ENCODE measurements at places on chromosomes 2 and 18.
A peak's percentile ranks its signal among the peaks of the same experiment; 100 is the strongest.

GRCh38 chr2:105747991-105748390 lies 3.3 kb downstream of the NCK2 start:
- DNase-seq, result no peak

- DNase-seq, result no peak
These were observed 126.2 kb downstream of the METTL8 start for GRCh38 chr2:171307560-171307959.

DNA sequence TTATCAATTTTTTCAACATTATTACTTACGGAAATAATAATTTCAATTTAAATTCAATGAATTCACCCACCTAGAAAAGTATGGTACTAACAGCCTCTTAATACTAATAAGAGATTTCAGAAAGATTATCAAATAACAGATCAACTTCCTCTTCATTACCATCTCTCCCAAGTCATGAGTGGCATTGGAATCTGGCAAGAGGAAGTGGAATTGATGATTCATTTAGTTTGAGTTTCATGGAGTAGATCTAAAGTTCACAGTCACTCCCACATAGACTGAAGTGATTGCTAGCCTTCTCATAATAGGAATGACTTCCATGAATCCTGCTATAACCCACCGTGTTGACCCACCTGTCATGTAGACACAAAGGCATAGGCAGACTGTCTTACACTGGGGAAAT lies 77.7 kb upstream of the WDR75 start:
- peak; percentile 54 for DNase-seq

GRCh38 chr18:35426786-35427185 lies 49.6 kb upstream of the ZNF396 start:
- DNase-seq, result no peak

DNA sequence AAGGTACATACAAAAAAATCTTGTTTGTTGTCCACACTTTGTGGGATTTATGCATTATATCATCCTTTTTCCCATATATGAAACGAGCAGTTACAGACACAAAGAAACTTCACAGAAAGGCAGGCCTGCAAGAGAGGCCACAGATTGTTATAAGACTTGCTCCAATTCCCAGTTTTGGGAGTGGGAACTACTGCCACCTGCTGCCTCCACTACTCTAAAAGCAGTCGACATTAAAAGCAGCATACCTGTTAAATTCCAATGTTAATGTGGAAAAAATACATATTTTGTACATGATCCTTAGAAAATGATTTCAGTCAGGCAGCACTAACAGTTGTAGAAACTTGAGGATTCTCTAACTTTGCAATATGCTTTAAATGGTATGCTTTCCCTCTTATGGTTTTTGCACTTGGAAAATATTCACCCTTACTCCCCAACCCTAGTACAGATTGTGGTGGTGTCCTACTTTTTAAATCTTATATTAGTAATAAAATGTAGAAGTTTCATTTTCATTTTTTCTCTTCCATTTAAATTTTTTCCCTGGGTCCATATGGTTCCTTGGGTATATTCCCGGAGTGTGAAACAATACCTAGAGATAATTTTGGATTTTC lies 37.9 kb downstream of the SLC38A11 start:
- DNase-seq, result no peak

DNA sequence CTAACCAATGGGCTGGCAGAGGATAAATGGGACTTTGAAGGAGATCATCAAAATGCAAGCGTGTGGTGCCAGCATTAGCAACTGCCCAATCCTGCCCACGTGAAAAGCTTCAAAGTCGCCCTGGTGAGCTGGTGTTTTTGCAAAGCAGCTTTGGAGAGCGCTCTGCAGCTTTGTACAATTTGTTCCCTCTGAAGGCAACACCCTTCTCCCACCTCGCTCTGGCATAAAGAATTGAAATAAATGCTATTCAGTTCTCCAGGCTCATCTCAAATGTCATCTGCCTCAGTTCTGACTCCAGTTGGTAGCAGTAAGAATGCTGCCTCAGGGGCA lies 3.5 kb downstream of the COPS9 start:
- no peak for DNase-seq

GRCh38 chr2:101983486-101983885 lies 8.3 kb upstream of the IL1R2 start:
- DNase-seq, result no peak

GRCh38 chr2:208359632-208359986 lies 47.0 kb upstream of the PTH2R start:
- no peak for DNase-seq

GRCh38 chr18:27656167-27656778 lies 471.2 kb upstream of the CHST9 start:
- DNase-seq, result no peak

DNA sequence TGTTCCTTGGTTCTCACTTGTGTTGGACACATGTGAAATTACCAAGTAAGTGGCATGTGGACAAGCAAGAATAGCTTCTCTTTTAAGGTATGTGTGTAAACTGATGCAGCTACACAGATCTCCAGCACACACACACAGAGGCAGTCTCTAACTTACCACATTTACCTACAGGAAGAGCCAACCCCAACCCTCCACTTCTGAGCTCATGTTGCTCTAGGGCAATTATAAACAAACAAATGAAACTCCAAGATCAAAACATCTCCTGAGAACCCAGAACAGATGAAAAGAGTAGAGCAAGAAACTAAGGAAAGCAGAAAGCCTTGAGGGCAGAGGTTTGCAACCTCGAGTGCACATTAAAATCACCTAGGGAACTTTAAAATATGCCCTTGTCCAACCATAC lies 16.0 kb upstream of the TMEM37 start:
- DNase-seq, result no peak

DNA sequence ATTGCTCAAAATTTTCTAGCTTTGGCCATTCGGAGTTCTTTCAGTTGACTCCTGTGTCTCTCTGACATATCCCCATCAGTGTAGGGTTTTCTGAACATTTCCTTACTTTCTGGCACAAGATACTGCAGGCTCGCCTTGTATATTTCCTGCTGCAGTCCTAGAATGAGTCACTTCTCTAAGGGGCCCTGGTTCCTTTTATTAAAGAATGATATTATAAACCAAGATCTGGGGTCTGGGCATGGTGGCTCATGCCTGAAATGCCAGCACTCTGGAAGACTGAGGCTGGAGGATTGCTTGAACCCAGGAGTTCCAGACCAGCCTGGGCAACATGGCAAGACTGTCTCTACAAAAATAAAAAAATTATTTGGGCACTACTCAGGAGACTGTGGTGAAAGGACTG lies 3.0 kb upstream of the RPL37A start:
- no peak for DNase-seq

- no peak for DNase-seq
These were observed 5.9 kb downstream of the TRIB2 start for GRCh38 chr2:12722447-12723316.

DNA sequence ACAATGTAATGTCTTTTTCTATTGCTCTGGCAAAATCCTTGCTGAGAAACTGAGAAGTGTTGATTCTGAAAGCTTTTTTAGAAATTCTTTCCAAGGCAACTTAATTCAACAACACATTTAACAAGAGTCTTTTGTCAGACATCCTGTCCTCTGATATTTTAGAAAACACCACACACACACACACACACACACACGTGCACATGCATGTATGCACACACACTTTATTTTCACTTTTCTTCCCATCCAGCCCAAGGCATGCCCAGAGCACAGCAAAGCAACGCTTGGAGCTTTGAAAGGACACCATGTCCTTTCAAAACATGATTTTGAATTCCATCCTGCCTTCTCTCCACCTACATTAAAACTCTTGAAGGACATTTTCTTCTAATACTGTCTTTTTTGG lies 116.1 kb downstream of the ATL2 start:
- peak; percentile 48 for DNase-seq

DNA sequence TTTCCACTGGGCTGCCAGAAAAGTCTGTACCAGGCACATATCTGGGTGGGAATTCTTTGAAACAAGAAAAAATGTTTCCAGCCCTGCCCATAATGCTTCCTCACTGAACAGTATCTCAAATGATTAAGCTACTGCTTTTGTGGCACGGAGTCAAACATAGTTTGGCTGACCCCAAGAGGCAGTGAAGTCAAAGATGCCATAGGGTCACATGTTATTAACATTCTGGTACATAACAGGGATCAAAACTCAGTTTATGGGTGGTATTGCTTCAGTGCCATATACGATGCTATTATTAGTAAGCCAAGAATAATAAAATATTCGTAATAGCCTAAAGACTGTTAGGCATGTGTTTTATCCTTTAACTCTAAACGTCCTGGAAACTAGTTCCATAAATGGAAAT lies 112.4 kb downstream of the FEZ2 start:
- DNase-seq, result no peak

DNA sequence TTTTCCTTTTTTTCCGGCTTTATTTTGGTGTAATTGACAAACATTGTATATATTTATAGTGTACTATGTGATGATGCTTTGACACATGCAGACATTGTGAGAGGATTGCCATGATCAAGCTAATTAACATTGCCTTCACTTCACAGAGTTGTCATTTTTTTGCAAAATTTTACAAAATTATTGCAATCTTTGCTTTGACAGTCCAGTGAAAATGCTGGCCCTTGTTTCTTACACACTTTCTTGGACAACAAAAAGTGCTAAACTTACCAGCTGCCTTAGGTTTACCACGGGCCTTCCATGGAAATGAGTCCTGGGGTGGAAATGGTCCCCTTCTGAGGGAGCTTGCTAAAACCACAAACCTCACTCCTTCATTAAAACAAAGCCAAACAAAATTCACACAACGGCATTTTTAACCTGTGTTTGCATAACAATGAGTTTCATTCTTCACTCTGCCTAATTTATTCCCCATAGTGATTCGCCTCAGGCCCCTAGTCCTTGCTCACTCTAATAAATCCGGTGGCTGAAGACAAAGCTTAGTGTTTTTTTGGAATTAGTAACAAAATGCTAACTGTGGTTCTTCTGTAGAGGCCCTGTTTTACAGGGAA lies 32.2 kb downstream of the LINC00305 start:
- peak; percentile 24 for DNase-seq

- DNase-seq, result peak; percentile 85
These were observed 98.6 kb downstream of the CPO start for GRCh38 chr2:207037896-207038295.

DNA sequence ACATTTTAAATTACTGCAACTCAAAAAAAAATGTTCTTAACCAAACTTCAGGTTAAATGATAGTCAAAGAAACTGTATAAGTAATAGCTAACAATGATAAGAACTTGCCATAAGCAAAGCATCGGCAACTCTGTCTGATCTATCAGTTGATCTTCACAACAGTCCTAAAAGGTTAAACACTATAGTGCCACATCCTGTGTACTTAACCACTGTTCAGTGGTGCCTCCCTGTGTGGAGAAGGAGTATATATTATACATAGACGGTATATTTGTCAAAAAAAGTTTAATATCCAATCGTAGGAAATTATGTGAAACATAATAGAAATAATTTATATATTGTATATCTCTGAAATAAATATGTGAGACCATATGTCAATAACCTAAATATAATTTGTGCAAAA lies 13.0 kb downstream of the DTNA start:
- no peak for DNase-seq

- DNase-seq, result no peak
These were observed 99.6 kb downstream of the BABAM2 start for GRCh38 chr2:27990030-27990590.

DNA sequence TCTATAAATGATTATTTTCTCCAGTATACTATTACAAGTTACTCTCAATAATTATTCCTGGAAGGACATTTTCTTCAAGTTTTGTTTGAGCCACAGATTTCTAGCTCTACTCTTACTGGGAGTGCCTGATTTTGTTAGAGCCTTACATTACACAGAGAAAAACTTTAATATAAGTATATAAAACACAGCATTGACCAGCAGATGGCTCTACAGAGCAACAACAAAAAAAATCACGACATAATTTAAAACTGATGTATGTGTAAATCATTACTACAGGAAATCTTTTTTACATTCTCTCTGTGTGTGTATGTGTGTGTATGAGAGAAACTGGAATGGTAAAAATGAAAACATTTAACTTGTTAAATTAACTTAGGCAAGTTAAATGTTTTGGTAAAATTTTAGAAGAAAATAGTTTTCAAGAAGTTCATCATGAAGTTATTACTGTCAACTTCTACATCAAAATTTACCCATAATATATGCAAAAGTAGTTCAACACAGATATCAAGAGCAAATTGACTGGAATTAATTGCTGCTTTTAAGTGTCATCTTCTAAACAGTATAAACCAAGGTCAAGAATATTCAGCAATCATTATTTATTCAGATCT lies 103.3 kb downstream of the MDH1 start:
- peak; percentile 28 for DNase-seq

GRCh38 chr2:128307595-128307994 lies 11.1 kb downstream of the HS6ST1 start:
- DNase-seq, result no peak

DNA sequence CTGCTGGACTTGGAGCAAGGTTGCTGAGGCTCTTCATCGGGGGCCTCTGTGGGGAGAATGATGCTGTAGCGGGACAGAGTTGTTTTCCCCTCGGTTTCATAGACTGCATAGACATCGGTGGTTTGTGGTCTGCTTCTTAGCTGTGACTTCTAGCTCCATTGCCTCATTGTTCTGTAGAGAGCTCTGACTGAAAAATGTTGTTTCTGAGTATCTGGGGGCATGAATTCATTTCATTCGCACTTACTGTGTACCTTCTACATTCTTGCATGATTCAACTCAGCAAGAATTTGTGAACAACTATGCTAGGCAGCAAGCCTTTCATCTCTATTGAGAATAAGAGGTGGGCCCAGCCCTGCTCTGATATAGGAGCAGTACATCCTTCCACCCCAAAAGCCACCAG lies 406.8 kb downstream of the NBAS start:
- DNase-seq, result no peak

DNA sequence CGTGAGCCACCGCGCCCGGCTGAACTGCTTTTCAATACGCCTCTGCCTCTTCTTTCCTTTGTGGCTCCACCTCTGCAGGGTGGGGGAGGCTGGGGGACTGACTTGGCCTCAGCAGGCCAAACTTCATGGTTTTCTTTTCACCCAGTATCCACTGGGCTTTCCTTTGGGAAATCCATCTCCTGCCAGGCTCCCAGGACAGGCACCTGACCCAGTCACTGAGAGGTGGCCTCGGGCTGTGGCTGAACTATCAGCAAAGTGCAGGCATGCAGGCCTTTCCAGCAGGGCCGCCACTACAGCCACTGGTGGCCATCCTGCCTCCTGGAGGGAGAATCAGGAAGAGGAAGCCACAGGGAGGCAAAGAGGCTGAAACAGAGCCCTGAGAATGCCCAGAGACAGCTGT lies 33.4 kb upstream of the SEMA4C start:
- no peak for DNase-seq

GRCh38 chr18:43751203-43751602 lies 473.9 kb upstream of the SYT4 start:
- DNase-seq, result no peak

- no peak for DNase-seq
These were observed 103.4 kb upstream of the MSH2 start for GRCh38 chr2:47299555-47299954.

DNA sequence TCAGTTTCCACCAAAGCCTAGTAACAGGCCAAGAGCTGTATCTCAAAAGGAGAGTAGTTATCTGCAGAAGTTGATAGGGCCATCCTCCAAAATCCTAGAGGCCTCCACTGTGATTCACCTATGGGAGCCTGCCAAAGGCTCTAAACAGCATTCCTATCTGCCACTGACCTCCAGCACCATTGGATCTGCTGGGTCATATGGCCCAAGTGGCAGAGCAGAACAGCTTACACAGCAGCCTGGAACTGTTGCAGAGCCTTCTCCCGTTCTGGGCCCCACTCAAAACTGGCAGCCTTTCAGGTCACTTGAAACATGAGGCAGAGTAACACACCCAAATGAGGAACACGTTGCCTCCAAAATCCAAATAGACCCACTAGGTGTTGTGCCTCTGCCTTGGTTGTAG lies 345.2 kb upstream of the RND3 start:
- no peak for DNase-seq

Measured in foreskin melanocyte (primary cell).